GM04503 (cell line): ENCODE measurements at places on chromosomes 7 and 10.

- no peak for DNase-seq
Observed at GRCh38 chr10:22466763-22467334, 121.6 kb downstream of the SPAG6 start.

GRCh38 chr7:154881026-154881425, 121.9 kb downstream of the PAXIP1 start:
- no peak for DNase-seq

DNA sequence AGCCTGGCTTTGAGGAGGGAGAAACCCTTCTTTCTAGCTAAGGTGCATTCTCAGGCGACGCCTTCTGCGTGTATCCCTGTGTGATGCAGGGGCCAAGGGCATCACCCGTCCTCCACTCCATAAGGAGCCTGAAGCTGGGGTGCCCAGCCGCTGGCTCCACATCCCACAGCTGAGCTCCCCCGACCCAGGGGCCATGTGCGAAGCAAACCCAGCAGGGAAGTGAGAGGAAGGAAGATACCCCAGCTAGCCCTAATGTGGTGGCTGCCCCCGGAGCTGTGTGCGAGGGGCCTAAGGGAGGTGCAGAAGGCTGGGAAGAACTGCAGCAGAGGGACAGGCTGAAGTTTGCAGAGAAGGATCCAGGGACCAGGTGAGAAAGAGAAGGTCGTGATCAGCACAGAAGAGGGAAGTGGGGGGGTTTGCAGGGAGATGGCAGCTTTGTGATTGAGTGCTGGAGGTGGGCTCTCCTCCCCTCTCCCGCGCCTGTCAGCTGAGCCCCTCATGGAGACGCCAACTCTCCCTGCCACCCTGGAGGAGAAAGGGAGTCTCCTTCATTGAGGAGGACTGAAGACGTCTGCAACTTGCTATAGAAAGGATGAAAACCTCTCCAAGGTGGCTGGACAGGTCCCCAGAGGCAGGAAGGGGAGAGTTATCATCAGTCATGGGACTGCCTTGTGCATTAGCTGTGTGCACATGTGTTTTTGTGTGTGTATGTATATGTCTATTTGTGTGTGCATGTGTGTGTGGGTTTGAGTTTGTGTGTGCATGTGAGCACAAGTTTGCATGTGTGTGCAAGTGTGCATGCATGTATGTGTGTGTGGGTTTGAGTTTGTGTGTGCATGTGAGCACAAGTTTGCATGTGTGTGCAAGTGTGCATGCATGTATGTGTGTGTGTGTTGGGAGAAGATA, 3.5 kb upstream of the CALML5 start:
- DNase-seq: no peak

- no peak for DNase-seq
Observed at GRCh38 chr10:18059826-18060559, 80.2 kb upstream of the CACNB2 start.

DNA sequence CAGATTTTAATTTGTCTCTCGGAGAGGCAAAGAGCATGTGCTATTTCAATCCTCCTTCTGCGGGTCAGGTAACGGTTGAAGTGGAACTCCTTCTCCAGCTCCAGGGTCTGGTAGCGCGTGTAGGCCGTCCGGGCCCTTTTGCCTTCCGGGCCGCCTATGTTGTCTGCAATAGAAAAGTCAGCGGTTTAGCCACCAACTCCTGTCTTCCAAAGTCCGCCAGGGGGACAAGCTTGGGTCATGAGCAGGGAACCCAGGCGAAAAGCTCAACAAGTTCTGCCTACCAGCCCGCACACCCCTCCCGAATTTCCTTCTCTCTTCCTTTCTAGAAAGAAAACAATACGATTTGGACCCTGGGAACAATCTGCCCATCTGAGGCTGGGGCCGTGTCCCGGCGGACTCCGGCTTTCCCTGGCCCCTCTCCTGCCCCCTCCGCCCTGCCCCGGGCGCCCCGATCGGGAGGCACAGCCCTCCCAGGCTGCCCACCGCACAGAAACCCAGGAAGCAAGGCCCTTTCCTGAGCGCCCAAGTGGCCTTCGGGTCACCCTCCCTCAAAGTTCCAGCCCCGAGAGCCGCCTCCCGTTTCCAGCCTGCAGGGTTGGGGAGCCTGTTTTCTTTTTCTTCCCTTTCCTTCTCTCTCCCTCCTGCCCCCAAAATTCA, 1.4 kb downstream of the HOXA5 start:
- DNase-seq: no peak

- DNase-seq: no peak
Observed at GRCh38 chr10:87636313-87636915, 23.3 kb upstream of the PAPSS2 start.

GRCh38 chr7:128731184-128731583, 8.0 kb upstream of the CALU start:
- DNase-seq: no peak

- no peak for DNase-seq
Observed at GRCh38 chr7:68700414-68700813, 897.9 kb upstream of the AUTS2 start.

GRCh38 chr10:31274310-31274709, 44.7 kb upstream of the ZEB1 start:
- no peak for DNase-seq

DNA sequence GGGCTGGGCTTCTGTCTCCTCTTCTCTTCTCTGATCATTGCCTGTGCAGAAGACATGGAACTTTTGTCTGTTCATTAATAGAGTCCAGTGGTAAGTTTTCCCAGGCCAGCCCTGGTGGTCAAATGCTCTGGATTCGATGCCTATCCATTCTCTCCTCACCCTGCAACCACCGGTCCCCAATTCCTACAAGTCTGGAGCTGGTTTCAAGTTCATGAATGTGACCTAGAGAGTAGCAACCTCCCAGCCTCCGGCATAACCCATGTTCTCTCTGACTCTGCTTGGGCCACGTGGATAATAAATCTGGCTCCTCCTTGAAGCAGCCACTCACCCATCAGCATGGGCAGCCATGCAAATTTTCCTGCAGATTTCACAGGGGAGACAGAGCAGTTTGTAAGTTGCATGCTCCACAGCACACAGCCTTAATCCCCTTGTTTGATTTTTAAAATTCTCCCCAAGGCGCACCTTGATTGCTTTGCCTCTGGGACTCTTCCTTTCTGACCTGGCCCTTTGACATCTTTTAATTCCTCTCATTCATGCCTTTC, 37.3 kb upstream of the PDZD8 start:
- no peak for DNase-seq

DNA sequence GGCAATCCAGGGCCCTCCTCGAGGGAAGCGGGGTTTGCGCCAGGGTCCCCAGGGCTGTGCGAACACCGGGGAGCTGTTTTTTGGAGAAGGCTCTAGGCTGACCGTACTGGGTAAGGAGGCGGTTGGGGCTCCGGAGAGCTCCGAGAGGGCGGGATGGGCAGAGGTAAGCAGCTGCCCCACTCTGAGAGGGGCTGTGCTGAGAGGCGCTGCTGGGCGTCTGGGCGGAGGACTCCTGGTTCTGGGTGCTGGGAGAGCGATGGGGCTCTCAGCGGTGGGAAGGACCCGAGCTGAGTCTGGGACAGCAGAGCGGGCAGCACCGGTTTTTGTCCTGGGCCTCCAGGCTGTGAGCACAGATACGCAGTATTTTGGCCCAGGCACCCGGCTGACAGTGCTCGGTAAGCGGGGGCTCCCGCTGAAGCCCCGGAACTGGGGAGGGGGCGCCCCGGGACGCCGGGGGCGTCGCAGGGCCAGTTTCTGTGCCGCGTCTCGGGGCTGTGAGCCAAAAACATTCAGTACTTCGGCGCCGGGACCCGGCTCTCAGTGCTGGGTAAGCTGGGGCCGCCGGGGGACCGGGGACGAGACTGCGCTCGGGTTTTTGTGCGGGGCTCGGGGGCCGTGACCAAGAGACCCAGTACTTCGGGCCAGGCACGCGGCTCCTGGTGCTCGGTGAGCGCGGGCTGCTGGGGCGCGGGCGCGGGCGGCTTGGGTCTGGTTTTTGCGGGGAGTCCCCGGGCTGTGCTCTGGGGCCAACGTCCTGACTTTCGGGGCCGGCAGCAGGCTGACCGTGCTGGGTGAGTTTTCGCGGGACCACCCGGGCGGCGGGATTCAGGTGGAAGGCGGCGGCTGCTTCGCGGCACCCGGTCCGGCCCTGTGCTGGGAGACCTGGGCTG, 26.0 kb downstream of the PRSS2 start:
- no peak for DNase-seq

DNA sequence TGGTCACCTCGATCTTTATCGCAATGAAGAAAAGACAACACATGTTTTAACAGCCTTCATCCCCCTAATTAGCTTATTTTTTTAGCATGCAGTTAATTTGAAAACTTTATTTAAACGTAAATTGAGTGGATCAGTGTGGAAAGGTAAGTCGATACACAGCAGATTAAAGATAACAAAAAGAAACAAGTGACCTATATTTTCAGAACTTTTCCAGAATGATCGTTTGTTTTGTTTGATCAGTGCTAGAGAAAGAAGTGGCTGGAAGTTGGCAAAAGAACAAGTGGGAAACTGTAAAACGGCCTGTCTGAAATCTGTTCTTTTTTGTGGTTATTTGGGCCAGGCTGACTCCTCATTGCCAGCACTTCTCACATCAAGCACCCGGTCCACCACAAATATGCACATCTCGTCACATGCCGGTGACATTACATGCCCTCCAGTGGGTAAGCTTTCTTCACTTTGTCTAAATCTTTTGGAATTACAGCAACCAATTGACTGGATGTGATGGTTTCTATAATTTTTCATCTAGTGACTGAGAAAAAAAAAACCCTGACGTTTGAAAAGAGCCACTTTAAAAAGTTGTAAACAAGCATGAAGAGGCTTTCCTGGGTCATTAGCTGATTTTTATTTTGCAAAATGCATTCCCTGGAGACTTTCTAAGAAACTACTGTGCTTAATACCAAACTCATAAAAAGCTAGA, 33.2 kb downstream of the C7orf33 start:
- peak; percentile 22 for DNase-seq
